Omental fat pad (tissue), 4 donors: ENCODE measurements at places on chromosomes 13 and 19.

- no peak for DNase-seq
Observed at GRCh38 chr13:96650301-96650886, 343.9 kb downstream of the OXGR1 start.

GRCh38 chr13:78978381-78978998 is 319.5 kb upstream of the OBI1 start:
- DNase-seq, result no peak

DNA sequence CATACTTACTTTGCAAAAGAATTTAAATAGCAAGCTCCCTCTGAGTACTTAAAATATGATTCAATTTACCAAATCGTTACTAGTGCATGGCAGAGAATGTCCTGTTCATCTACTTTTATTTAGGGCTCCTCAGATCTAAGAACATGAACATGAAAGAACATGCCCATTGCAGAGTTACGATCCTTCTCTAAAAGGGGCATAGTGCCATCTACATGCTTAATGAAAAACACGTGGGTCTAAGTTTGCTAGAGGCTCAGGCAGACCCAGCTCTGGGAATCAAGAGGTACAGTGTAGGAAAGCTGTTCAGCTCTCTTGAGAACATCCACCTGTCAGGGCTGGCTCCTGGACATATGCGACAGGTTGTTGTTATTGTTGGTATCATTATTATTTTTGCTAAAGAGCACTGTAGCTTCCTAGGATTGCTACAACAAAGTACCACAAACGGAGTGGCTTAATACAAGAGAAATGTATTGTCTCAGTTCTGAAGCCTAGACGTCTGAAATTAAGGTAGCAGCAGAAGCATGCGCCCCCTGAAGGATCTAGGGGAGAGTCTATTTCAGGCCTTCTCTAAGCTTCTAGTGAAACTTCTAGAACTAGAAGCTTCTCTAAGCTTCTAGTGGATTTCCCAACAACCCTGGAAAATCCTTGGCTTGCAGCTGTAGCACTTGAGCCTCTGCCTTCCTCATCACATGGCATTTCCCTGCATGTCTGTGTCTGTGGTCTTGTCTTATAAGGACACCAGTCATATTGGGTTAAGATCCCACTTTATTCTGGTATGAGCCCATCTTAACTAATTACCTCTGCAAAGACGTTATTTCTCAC is 133.9 kb downstream of the DCT start:
- DNase-seq, result no peak

DNA sequence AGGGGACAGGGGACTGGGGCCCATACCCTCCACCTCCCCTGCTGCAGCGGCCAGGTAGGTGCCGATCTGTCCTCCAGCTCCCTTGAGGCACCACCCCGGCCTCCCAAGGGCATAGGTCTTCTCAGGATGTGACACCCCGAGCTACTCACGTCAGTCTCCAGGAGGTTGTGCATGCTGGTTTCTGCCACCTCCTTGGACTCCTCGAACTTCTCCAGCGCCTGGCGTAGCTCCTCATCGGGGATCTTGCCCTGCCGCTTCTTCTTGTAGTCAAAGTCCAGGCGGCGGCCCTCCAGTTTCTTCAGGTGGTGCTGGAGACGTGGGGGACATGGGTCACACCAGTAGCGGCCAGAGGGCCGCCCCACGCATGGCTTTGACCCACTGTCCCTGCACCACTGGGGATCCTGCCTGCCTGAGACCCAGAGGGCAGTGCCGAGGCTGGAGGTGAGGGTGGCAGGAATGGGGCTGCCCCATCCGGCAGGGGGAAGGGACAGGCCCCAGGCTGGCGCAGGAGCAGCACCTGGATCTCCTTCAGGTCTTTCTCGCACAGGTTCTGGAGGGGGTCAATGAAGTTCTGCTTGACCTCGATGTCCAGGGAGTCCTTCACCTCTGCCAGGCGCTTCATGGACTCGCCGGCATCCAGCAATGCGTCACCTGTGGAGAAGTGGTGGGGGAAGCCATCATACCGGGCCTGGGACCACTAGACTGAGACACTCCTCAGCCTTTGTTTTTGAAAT is 20.4 kb downstream of the MPND start:
- no peak for DNase-seq

DNA sequence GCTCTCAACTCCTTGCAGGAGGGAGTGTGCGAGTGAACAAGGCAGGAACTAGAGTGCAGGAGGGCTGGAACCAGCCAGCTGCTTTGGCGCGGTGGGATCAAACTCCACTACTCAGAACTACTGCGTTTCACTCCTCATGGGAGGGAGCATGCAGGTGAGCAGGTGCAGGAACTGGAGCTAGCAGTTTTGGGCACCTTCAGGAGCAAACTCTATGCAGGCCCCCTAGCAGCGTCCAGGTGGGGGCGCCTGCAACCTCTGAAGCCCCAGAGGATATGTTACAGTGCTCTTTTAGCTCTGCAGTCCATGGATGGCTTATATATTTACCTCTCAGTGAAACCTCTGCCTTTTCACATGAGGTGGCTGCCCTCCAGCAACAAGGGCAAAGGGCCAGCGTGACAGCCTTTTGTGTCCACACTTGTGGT is 1303.4 kb downstream of the PCDH9 start:
- DNase-seq, result no peak

- DNase-seq, result no peak
Observed at GRCh38 chr19:54121259-54121658, 5.7 kb downstream of the PRPF31 start.

DNA sequence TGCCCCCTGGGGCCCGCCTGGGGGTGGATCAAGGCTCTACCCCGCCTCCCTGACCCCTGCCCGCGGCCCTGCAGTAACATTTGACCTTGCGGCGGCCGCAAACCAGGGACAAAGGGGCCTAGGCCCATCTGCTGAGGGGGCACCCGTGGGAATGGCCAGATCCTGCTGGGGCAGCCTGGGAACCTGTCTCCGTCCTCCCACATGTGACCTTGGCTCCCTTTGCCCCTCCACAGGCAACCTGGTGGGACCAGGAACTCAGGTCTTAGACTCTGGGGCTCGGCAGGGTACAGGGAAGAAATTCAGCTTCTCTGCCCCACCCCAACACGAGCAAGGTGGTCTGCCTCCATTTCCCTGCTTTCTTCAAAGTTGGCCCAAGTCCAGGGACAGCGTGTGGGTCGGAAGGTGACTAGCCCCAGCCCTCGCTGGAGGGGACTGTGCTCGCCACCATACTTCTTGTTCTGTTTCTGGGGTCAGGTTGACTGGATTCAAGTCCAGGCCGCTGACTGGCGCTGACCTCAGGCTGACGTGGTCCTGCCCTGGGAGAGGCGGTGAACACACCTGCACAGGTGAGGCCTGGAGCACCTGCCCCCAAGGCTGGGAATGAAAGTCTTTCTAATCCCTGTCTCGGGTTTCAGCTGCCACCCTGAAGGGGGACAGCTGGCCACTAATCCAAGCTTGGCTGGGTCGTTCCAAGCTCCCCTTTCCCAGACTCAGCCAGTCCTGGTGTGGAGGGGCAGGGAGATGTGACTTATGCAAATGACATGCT is 2.5 kb upstream of the NR2F6 start:
- DNase-seq, result no peak

DNA sequence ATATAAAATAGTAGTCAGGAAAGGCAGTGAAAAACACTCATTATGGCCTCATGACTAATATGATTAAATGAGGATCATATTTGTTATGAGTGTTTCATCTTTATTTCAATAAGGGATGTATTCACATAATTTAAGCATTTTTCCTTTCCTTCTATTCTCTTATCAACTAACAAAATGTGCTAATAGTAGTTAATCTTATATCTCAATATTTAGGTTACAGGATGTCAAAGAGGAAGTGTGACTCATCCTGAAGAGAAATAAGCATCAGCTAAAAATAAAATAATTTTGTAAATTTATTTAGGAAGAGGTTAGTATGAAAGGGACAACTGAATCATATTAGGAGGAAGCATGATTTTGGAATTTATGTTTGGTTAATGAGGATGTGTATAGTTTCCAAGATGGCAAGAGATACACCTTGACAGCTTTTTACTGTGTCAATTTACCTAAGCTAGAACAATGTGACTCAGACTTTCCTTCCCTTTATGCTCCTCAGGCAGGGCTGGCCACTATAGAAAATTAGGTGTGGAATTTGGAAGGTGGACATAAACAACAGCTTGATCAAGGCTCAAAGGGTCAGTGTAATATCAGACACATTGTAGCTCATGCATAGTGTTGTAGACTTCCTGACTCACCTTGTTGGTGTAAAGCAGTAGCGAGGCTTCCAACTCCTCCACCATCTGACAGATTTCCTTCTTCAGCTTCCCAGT is 172.7 kb downstream of the SLITRK1 start:
- DNase-seq, result no peak

DNA sequence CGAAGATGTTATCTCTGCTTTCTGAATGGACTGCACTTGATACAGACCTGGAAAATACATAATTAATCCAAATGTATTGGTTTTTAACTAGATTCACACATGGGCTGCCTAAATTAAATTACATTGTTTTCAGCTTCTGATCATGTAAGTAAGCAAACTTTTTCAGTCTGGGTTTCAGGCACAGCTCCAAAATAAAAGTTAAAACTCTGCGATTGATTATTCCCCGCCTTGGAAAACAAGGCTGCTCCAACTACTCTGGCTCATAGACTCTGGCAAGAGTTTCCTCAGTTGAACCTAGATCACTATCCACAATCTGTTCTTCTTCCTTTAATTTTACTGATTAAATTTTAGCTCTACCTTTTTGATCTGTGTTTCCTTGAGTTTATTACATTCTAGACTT is 526.0 kb upstream of the SPRY2 start:
- DNase-seq, result no peak

DNA sequence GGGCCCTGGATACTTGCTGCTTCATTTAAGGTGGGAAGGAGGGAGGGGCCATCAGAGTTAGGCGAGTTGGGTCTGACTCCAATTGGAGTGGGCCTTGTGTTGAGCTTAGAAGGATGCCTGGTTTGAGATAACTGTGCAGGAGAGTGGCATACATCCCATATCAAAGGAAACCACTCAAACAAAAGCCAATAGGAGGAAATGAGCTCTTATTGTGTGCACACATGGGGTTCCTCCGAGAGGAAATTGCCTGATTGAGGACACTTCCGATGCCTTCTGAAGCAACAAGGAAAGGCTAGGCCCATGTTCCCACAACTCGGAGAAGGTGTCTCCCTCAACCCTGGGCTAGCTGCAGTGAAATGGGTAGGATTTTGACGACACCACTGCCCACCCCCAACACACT is 19.6 kb downstream of the MBNL2 start:
- DNase-seq, result no peak

- DNase-seq, result peak; percentile 90
Observed at GRCh38 chr19:18571564-18572344, at the start of gene UBA52. Gene UBA52 (plus strand): TSS chr19:18571857. CDS start chr19:18573301, 1,444 bp downstream.

- no peak for DNase-seq
Observed at GRCh38 chr13:75369981-75370380, 112.0 kb downstream of the TBC1D4 start.

DNA sequence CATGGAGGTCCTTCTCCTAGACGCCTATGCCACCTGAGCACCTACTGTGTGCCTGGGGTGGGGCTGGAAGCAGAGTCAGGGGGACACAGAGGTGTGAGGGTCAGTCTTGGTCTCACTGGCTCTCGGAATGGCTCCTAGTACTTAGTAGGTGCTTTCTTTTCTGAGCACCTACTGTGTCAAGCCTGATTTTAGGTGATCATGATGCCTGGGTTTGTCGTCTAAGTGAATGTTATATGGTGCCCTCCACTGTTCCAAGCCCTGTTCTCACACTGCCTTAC is 20.0 kb downstream of the MYH14 start:
- DNase-seq, result no peak

DNA sequence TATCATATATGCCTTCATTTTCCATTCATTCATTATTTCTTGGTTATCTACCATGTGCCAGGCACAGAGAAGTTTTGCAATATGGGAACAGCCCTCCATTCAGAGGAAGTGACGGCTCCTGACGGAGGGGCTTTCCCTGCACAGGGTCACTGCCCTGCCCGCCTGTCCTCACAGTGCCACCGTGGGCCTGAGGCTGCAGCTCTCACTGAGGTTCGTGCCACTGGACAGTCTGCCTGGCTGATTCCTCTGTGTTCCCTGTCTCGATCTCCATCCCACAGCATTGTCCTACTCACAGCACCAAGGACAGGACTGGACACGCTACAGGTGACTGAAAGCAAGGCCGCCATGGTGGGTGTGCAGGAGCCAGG is 92.7 kb downstream of the TSHZ3 start:
- no peak for DNase-seq

DNA sequence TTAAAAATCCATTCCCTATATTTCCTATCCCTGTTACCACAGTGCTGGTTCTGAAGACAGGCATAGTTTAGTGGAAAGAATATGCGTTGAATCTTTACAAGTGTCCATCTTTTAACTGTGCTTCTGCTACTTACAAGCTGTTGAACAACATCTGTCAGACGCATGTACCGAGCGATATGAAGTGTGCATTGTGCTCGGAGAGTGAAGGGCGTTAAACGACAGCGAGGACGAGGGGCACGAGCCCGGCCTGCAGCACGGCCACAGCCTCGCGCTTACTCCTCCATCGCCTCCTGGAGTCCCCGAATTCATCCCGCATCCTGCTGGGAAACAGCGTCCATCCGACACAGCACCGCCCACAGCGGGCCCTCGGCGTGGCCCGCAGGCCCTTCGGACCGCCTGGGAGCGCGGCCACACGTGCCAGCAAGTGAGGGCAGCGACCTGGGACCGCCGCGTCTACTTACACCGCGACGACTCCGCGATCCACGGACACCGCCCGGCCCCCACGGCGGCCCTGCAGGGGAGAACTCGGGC is 514 bp downstream of the PCID2 start:
- no peak for DNase-seq

GRCh38 chr19:1450735-1451731 is 1.1 kb downstream of the APC2 start:
- DNase-seq, result no peak

GRCh38 chr19:16036941-16037340 is 39.4 kb upstream of the TPM4 start:
- DNase-seq, result no peak

- DNase-seq, result no peak
Observed at GRCh38 chr13:94168783-94169453, 310.6 kb downstream of the DCT start.

- DNase-seq, result no peak
Observed at GRCh38 chr19:3899531-3900294, 19.2 kb downstream of the ATCAY start.

DNA sequence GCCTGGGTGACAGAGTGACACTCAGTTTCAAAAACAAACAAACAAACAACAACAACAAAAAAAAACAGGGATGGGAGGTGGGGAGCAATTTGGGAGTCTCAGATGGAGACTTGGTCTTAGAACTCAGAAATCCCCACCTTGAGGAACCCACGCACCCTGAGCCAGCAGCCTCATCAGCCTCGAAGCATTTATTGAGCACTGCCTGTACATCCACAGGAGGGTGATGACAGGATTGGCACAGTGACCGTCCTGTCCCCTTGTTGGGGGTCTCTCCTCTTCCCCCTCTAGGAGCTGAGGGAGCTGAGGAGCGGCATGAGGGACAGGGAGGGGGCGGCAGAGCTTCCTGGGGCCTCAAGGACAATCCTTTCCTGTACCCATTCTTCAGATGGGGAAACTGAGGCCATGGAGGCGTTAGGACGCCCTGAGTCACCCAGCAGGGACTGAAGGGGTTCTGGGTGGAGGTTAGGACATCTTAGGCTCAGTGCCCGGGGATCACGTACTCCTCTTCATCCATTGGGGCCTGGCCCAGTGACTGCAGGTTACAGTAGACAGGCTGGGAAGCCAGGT is 5.6 kb downstream of the GDF15 start:
- no peak for DNase-seq

GRCh38 chr13:94620286-94620896 is 18.7 kb downstream of the GPR180 start:
- DNase-seq, result no peak
